ENCODE measurements at places on chromosomes 6 and 20.
A peak's percentile ranks its signal among the peaks of the same experiment; 100 is the strongest.

DNA sequence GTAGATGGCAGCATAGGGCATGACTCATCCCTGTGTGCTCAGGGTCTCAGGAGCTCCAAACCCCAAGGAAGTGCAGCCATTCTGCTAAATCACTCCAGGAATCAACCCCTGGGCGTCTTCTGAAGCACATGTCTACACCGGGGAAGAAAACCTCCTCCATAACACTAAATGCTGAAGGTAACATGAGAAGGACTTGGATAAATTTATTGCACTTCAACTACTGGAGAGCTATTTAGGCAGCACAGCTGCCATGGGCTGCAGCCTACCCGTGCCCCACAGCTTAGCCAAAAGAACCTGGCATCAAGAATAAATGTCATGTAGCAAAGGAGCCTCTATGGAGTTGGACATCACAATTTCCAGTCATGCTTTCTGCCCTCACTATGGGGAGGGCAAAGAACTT lies 152.4 kb upstream of the PROKR2 start:
- no peak for DNase-seq

DNA sequence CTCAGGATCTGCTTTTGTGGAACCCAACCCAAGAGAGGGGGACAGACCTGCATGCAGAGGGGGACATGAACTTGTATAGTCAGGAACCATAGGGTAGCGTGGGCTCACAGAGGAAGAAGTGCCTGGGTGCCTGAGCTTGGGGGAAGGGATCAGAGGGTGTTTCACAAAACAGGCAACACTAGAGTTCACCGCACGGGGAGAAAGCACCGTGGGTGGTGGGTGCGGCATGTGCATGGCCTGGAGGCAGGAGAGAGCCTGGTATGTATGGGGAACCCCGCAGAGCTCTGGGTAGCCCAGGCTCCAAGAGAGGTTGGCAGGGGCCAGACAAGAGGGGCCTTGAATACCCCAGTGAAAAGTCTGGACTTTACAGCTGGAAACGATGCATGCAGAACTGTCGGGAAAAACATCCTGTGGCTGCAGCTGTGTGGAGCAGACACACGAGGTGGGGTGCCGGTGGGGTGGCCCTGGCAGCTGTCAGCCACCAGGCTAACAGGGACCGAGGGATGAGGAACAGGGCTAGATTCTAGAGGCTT lies 6.7 kb upstream of the EMILIN3 start:
- no peak for DNase-seq

- DNase-seq: no peak
Measured at GRCh38 chr6:48568856-48569255, 457.9 kb upstream of the PTCHD4 start.

DNA sequence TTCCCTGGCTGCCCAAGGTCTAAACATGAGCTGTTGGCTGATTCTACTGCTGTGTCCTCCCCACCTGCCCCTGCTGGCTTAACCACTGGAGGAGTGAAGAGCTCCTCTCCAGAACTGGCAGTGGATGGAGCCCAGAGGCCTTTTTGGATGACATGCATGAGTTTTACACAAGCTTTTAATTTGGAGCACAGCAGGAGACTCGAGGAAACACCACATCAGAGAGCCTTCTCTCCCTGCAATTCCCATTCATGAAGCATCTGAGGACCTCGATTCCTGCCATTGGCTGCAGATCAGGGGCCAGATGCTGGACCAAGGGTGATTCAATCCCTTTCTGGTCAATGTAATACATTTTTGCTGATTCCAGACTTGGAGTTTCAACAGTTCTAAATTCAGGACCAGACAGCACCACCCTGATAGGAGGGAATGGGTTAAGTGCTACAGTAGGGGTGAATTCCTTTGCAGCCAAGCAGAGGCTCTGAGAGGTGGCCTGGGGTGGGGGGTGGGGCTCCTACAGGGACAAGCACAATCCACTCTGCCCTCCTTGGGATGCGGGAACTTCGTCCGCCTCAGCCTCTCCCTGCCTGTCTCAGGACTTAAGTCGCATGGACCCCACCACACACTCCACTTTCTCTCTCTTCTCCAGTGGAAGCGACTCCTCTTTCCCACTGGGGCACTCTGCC lies 599 bp upstream of the PSORS1C1 start:
- no peak for DNase-seq

GRCh38 chr6:111550953-111551352 lies 54.7 kb downstream of the TRAF3IP2 start:
- DNase-seq: no peak

DNA sequence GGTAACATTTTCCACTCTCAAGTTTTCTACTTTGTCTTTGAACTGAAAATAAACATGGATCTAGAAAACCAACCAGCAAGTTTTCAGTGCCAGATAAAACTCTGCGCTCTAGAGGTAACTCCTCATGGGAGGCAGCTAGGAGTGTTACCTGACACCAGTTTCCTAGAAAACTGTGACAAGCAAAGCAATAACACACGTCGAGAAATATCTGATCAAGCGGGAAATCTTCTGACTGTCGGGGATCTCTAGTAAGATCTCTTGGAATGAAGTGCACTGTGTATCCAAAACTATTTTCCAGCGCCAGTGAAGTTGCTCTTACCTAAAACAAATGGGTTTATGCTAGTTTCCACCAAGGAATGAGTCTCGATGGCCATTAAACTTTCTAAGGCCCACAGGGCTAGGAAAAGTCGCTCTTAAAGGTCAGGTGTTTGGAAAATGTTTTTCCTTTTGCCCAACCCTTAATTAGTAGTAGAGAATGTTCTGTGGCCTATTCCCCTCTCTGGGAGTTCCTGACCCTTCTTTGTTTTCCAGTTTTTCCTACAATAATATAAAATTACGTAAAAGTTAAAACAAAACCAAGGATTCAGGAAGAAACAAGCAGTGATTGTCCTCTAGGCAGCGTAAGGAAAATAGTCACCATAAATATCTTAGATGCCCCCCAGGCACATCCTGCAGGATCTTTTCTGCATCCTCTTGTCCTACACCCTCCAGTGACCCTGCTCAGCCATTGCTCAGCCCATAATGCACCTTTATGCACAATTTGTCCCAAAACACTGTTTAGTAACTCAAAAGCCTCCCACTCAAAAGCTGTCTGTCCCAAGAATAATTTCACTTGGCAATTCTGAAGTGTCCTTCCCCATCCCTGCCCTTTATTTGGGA lies 137.7 kb upstream of the AKAP12 start:
- no peak for DNase-seq

DNA sequence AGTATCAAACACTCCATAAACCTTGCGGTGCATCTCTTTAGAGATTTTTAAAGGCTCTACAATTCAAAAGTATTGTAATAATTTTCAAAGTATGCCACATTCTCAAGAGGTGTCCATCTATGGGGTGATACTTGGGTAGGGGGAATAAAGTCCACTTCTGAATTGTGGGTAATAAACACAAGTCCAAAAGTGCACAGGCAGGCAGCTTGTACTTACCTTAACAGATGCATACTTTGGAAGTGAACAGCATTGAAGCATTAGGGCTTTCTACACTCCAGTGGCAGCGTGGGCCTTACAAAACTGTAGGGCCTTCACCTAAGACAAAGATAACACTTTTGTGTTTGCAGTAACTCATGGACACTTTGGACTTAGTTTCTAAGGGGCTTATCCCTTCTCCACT lies 58.6 kb downstream of the AIG1 start:
- no peak for DNase-seq

GRCh38 chr6:166715065-166715464 lies 88.0 kb upstream of the RPS6KA2 start:
- DNase-seq: no peak

DNA sequence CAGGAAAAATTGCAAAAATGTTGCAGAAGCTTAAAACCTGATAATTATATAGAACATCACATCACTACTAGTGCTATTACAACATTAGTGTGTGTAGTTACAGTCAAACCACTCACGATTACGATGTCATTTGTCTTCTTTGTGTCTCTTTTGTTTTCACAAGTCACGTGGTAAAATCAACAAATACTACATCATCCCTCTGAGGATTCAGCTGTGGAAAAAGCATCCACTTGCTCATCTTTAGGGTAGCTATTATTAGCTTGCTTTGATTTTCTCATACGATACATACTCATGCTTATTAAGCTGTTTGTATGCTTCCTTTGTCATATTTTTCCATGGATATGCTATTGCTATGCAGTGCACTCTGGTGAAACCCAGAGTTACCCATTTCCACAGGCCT lies 22.2 kb upstream of the ATXN1 start:
- no peak for DNase-seq

DNA sequence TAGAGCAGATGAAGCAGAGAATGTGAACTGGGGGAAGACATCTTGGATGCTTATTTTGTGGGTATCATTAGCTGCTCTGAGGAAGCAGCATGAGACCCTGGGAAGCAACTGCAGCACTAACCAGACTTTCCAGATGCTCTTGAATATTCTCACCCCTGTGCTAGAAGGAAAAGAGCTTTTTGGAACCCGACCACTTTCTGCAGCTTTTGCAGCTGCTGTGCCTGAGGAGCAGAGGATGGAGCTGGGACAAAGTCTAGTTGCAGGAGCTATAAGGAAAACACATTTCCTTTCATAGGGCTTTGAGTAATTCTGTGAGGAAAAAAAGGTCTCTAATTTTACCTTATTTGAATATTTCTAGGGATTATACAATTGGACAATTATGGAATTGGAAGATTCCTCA lies 369.7 kb downstream of the CD109 start:
- DNase-seq: no peak

DNA sequence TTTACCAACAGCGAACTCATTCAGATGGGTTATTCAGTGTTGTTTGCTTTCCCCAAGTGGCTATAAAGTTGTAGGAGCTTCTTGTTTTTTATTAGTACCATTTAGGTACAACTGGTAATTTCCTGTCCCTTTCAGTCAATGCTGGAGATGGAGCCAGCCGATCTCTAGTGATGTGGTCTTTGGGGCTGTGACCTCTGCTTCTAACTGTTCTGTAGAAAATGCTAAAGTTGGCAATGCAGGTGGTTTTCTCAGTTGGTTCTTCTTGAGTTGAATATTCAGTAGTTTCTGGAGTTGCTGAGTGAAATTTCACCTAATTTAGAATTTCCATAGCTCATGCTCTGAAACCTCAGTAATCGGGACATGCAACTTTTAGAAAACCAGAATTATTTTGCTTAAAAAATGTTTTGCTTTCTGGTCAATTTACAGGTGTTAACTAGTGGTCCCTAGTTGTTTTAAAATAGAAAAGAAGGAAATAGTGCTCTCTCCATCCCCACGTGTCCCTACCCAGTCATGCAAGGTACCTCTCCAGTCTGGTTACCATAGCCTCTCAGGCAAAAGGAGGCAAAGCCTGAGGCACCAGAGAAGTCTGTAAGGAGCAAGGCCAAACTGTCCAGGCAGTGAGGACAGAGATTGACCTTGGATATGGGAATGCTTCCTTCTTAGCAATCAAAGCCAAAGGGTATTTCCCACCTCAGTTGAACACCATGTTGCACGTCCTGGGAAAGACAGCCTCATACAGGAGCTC lies 27.3 kb upstream of the GABRR1 start:
- DNase-seq: no peak

- no peak for DNase-seq
Measured at GRCh38 chr20:61924211-61924857, 141.3 kb downstream of the TAF4 start.

DNA sequence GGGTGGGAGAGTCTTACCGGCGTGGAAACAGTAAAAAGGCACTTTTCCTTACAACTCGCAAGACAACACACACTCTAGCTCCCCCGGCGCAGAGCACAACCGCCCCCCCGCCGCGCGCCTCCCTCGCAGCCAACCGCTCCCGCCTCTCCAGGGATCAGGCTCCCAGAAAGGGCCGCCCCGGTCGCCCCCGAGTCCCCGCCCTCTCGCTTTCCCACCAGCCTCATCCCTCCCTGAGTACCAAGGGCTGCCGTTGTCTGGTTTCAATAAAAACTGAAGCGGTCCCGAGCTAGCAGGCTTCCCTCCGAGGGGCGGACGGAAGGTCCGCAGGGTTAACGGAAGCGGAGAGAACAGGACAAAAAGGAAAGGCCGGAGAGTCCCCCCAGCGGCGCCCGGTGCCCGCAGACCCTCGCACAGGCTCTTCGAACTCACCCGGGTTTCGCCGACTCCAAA lies 804 bp downstream of the ELOVL5 start:
- peak; percentile 30 for DNase-seq

GRCh38 chr20:48326434-48326691 lies 501.4 kb downstream of the PREX1 start:
- DNase-seq: no peak

- no peak for DNase-seq
Measured at GRCh38 chr6:155530219-155530834, 74.7 kb upstream of the NOX3 start.

DNA sequence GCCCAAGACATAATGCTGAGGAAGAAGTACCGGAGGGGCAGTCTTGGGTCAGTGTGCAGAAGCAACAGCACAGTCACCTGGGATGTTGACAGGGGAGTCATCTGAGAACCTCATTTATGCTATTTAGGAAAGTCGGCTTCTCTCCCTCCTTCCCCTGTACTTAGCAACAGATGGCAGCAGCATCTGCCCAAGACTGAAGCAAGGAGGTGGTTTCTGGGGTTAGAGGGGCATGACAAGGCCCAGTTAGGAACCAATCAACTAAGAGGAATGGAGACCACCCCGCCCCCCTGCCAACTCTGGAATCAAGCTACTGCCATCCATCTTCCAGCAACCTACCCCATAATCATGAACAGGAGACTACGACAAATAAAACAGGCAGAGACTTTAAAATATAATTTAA lies 21.7 kb downstream of the RIPK1 start:
- no peak for DNase-seq

GRCh38 chr6:116463301-116463700 lies 2.1 kb downstream of the CALHM6 start:
- DNase-seq: no peak
